H4 (cell line): ENCODE measurements at places on chromosomes 6 and 20. TPM values are rescaled to one million over a fixed set of nuclear protein-coding genes. Genes with fewer than 3 reads are reported as not detected.

Gene MAK
- 0.10 TPM in 1 of 2 replicates, not detected in the other for total RNA-seq

Gene SAPCD1
- 0.21 and 2.8 TPM in 2 replicates for total RNA-seq

Gene RIN2
- total RNA-seq = 13.7 and 18.5 TPM in 2 replicates

Gene ATXN1
- 14.6 and 18.9 TPM in 2 replicates for total RNA-seq

Gene TREML2
- 0.10 TPM in 1 of 2 replicates, not detected in the other for total RNA-seq

Gene TRIM38
- 4.7 and 7.1 TPM in 2 replicates for total RNA-seq

Gene FARS2
- 17.6 and 19.2 TPM in 2 replicates for total RNA-seq

Gene RAET1E
- not detected in 2 replicates for total RNA-seq

Gene UBD
- total RNA-seq = 0.99 and 1.1 TPM in 2 replicates

Gene SLC22A7
- not detected in 2 replicates for total RNA-seq

Gene ZC2HC1B
- total RNA-seq = not detected in 2 replicates

Gene HNF4A
- total RNA-seq = not detected in 2 replicates

Gene FAM83B
- not detected in 2 replicates for total RNA-seq

Gene RIPPLY2
- not detected in 2 replicates for total RNA-seq

Gene HCK
- not detected in 2 replicates for total RNA-seq

Gene PTP4A1
- total RNA-seq = 35.8 and 106 TPM in 2 replicates

Gene GRM1
- 0.02 and 0.53 TPM in 2 replicates for total RNA-seq

Gene TNNC2
- total RNA-seq = not detected in 2 replicates

Gene UNC5CL
- total RNA-seq = 0.25 and 0.27 TPM in 2 replicates

Gene UST
- total RNA-seq = 9.3 and 11.7 TPM in 2 replicates

Gene PROKR2
- not detected in 2 replicates for total RNA-seq

Gene PSORS1C1
- total RNA-seq = 0.06 and 0.35 TPM in 2 replicates

Gene SLC35D3
- total RNA-seq = not detected in 2 replicates

Gene CLPSL2
- 5.7 TPM in 1 of 2 replicates, not detected in the other for total RNA-seq

Gene FOXC1
- total RNA-seq = 4.8 and 4.9 TPM in 2 replicates

Gene E2F1
- 15.1 and 17.0 TPM in 2 replicates for total RNA-seq

Gene CDH26
- total RNA-seq = 0.21 TPM in 1 of 2 replicates, not detected in the other

Gene RCAN2
- total RNA-seq = 0.43 and 1.0 TPM in 2 replicates

Gene SERPINB1
- 26.9 and 38.9 TPM in 2 replicates for total RNA-seq

Gene NRSN1
- total RNA-seq = not detected in 2 replicates

Gene SCRT2
- not detected in 2 replicates for total RNA-seq

Gene HLA-DQA2
- total RNA-seq = not detected in 2 replicates

Gene PEX3
- total RNA-seq = 6.9 and 14.9 TPM in 2 replicates

Gene HLA-DMA
- 10.3 and 13.0 TPM in 2 replicates for total RNA-seq
